T-cell (primary cell): ENCODE measurements at places on chromosomes 7 and 10.

DNA sequence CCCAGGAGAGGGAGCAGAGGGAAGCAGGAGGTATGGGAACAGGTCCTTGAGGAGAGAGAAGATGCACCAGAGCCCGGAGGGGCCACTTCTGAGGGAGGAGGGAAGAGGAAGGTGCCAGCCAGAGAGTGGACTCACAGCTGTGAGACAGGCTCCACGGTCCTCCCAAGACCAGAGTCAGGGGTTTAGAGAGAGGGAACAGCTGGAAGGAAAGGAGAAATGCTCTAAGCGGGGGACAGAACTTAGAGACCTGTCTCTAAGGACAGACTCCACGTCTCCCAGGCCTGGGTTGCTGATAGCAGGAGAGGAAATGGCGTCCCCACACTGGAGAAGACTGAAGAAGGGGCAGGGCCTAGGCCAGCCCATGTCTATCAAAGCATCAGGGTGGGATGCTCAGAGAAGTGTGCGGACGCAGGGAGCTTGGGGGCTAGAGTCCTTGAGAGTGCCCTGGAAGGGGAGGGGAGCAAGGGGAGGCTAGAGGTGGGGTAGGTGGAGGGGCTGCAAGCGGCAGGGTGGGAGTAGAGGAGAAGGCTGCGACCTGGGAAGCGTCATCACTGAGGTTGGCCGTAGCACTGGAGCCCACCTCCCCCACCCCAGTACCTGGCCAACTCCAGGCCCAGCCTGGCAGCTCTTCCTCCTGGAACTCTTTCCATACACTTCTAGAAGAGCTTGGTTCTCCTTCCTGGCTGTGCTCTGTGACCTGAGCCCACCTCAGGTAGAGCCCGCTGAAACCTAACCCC lies 25.6 kb upstream of the GRID1 start:
- no peak for DNase-seq

DNA sequence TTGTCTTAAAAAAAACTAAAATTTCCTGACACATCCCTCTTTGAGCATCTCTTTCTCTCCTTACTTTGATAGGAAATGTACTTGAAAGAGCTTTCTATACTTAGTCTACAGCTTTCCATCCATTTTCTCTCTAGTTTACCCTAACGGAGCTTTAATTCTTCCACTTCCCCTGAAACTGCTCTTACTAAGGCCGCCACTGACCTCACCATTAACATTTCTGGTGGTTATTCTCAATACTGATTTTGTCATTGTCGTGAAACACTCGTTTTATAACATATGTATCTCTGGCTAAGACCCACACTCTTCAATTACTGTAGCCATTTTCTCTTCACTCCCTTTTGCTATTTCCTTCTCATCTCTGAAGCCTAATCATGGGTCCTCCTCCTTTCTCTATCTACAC lies 262.0 kb upstream of the FERD3L start:
- no peak for DNase-seq

DNA sequence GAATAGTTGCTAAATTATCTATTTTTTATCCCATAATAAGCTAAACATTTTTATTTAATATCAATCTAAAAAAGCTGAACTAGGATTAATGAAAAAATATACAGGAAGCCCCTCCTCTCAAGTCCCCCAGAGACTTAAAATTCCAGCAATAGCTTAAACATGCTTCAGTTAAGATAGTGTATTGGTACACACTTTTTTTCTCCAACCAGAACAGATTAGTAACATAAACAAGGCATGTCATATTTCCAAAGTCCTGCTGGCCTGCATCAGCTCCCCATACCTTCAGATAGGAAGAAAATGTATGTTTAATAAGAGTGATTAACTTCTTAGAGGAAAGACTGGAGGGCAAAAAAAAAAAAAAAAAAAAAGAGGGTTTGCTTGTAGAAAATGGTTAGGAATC lies 7.1 kb downstream of the TBX20 start:
- no peak for DNase-seq

- no peak for DNase-seq
These were observed 136.9 kb downstream of the SKIDA1 start for GRCh38 chr10:21388589-21388988.

GRCh38 chr7:107103369-107103768 lies 58.9 kb downstream of the PRKAR2B start:
- no peak for DNase-seq

DNA sequence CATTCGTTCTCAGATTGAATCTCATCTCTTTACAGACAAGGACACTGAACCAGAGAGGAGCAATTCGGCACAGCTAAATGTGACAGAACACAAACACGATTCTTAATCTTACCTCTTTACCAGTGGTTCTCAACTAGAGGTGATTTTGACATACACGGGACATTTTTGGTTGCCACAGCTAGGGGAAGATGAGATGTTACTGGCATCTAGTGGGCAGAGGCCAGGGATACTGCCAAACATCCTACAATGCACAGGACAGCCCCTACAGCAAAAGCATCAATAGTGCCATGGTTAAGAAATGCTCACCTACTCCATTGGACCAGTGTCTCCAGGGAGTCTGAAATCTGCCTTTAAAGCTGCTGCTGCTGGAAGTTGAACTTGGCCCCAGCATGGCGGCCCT lies 27.3 kb downstream of the PDE1C start:
- no peak for DNase-seq

- DNase-seq, result no peak
These were observed 8.1 kb downstream of the TFAM start for GRCh38 chr10:58393317-58393716.

GRCh38 chr7:115340828-115341227 lies 418.9 kb downstream of the MDFIC start:
- no peak for DNase-seq

DNA sequence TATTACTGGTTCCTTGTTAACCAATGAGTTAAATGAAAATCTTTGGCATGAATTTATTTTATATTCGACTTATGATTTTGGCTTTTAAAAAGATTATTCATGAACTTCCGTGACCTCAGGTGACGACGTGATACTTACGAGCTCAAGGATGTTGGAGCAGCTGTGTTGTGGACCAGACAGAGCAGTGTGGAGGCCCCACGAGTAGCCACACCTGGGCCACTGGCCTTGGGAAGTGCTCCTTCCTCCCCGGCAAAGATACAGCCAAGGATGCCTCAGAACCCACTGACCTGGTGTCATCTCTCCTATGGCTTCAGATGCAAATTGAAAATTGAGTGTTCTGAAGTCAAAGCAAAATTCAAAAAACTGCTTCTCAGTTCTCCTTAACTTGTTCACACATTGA lies 147.5 kb upstream of the PPP2R2D start:
- DNase-seq, result no peak

DNA sequence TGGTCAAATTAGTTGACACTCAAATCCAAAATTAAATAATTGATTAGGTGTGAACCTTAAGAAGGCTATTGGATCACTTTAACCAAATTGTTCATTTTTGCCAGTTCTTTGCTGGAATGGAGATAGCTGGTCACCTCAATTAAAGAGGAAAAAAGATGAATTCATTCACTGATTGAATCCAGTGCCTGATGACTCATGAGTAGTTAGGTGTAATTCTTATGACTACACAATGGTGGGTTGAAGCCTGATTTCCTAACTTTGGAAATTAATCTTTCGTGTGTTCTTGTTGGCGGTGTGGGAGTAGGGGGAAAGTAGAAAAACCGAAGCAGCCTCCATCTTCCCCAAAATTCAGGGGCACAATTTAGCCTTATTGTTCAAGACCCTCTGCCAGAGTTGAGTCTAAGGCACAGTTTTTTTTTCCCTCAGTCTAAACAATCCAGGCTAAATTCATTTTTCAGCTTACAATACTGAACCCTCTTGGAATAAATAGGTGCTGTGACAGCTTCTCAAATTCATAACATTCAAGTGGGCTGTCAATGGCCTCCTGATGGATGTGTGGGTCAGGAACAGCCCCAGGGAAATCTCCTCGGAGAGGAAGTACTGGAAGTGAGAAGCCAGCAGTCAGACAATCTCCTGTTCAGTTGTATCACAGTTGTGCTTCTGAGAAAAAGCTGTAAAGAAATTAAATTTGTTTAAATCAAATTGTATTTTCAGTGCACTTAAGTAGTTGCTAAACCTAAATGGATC lies 356.6 kb downstream of the BBS9 start:
- no peak for DNase-seq

- no peak for DNase-seq
These were observed 20.4 kb downstream of the SH2B2 start for GRCh38 chr7:102306916-102307677.
